DMS 273 treated with DMSO at 0.1 percent for 48 hours (cell line): ENCODE measurements at places on chromosomes 5 and 9.

DNA sequence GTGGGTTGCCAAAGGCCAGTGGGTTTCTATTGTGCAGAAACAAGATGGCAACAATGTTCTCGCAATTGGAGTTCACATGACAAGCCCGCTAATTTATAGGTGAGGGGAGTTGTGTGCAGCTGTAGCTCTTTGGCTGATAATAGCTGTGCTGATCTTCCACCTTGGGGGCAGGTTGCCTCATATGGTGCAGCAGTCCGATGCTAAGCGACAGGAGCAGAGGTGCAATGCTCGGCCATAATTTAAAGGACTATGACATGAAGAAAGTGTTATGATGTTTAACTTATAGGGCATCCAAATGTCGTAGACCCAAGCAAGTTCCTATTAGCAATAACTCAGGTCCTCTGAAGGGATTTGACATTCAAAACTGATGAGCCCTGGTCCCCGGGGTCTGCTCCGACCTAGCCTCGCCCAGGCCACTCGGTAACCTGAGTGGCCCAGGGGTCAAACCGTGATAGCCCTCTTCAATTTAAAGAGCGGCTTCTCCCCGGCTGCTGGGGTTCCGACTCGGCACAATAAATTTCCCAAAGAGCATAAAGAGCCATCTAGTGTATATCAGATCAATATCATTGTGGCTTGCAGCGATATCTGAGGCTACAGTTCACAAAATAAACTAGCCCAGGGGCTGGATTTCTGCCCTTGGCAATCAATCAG is 724.0 kb downstream of the IRX1 start:
- DNase-seq: no peak

DNA sequence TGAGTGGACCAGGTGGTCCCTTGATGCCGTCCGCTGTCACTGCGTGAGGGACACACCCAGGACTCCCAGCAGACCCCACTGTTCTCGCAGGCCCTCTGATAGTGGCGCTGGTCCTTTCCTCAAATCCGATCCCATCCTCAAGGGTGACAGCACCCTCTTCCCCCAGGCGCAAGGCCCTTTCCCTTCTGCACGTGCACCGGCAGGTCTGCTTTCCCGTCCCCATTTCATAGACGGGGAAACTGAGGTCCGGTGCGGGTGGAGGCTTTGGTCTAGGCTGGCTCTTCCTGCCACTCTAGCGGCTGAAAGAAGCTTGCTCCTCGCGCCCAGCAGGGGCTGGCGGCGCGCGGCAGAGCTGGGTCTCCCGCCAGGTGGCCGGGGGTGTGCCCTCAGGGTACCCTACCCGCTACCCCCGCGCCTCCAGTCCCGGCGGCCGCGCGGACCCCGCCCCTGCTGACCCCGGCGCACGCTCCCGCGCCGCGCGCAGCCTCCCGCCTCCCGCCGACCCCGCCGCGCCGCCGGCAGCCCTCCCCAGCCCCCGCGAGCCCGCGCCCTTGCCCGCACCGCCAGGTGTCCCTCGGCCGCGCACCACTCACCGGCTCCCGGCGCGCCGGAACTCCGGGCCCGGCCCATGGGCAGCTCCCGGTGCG is 453 bp downstream of the RASGEF1C start:
- no peak for DNase-seq

DNA sequence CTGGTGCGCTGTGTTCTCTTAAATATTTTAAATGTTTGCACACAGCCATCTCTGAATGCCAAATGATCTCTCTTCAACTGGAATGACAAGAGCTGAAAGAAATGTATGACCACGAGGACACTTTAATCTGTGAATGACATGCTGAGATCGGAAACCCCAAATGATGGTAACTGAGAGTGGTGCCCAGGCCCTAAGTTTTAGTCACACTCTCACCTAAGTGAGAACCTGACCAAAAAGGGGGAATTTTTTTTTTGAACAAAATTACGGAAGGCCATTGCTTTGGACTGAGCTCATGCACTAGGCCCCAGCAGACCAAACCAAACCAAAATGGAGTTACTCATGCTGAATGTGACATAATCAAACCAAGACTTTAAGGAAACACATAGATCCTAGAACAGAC is 167.1 kb upstream of the TUT7 start:
- no peak for DNase-seq

DNA sequence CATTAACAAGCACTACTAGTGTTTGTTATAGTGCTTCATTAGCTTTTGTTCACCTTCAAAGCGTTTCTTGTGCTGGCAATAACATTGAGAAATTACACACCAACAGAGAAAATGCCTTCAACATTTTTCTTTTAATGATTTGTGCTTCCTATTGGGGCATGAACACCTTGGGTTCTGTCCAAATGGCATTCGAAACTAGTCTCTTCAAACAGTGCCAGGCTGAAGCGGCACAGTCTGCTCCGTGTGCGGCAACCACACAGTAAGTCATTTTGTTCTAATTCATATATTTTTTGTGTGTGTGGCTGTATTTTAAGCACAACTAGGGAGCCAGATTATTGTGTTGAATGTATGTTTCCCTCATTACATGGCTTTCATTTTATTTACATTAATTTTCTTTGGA is 414.7 kb upstream of the SGCD start:
- no peak for DNase-seq

GRCh38 chr5:89004379-89004778 is 121.4 kb upstream of the MEF2C start:
- DNase-seq: no peak

DNA sequence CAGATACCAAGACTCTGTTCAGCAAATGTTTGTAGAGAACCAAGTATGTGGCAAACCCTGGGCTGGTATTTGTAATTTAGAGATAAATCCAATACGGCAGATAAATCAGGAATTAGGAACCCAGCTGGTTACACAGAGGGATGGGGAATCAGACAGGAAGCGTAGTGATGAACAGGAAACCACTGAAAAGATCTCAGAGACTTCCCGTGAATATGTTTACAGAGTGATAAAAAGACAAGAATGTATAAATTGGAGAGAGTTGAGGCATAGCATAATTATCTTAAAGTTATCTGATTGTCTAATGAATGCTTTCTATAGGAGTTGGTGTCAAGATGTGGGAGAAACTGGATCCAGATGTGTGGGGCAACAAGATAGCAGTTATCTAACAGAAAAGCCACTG is 246.6 kb upstream of the SMARCA2 start:
- DNase-seq: no peak

GRCh38 chr9:4116071-4116581 is 183.7 kb downstream of the GLIS3 start:
- DNase-seq: no peak

- DNase-seq: no peak
Observed at GRCh38 chr5:137666461-137666850, 69.4 kb downstream of the KLHL3 start.

GRCh38 chr9:8491563-8491962 is 692.0 kb upstream of the DMAC1 start:
- DNase-seq: no peak

GRCh38 chr5:54608423-54609085 is 91.0 kb downstream of the SNX18 start:
- DNase-seq: no peak

DNA sequence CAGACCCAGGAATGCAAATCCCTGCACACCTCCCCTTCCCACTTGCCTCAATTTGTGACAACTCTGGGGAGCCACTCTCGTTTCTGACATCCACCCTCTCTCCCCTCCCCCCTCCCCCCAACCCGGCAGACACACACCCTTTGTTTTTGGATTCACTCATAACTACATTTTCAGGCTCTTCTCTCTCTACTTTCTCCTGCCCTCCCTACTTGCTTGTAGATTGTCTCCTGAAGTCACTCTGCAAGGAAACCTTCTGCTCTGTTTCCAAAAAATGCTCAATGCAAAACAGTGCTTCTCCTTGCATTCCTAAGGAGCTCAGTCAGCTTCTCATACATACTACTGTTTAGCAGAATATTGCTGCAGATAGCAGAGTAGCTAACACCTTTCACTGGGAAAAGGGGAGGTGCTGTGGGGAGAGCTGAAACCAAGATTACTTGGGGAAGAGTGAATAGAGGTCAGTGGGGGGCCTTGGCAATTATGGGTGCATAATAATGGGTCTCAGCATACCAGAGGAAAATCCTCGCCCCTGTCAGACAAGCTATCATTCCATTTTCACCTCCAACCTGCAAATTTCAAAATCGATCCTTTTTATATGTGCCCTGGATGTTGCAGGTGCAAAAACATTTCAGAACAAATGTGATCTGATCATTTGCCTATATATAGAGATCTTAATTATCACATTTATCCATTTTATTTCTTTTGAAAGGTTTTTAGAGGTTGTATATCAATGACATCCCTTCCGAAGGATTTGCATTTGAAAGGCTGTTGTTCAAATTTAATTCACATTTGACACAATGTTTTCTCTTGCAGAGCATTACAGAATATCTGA is 1860.7 kb upstream of the WWC1 start:
- no peak for DNase-seq

GRCh38 chr5:89229331-89230070 is 346.5 kb upstream of the MEF2C start:
- no peak for DNase-seq

- no peak for DNase-seq
Observed at GRCh38 chr5:151186538-151186937, 29.0 kb upstream of the ANXA6 start.
